NB4 (cell line): ENCODE measurements at places on chromosomes 4 and X.

DNA sequence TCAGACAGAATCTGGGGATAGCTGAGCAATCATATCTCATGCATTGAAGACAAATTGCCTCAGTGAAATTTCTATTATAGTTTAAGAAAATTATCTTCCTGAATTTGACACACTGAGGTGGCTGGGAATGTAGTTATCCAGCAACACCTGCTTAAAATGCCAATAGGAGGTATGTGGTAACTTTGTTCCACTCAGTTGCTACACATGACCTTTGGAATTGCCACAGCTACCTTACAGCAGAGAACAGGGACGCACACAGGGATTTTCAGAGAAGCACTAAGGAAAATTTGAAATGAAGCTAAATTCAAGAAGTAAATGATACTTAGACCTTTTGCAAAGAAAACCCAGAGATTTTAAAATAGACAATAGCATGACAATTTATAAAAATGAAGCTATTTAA, 264.6 kb downstream of the IL1RAPL1 start:
- DNase-seq, result no peak

GRCh38 chr4:43496188-43496587, 603.7 kb downstream of the GRXCR1 start:
- DNase-seq, result no peak

GRCh38 chr4:37524267-37524666, 161.9 kb downstream of the RELL1 start:
- DNase-seq, result no peak

- no peak for DNase-seq
Measured at GRCh38 chr4:120921456-120922380, 808 bp downstream of the PRDM5 start.
